ENCODE measurements at places on chromosomes 6 and 20.

GRCh38 chr6:2793534-2794151 lies 28.4 kb downstream of the WRNIP1 start:
- DNase-seq, result no peak

- no peak for DNase-seq
Observed at GRCh38 chr20:3168079-3168828, 5.1 kb downstream of the LZTS3 start.

GRCh38 chr6:139446138-139446715 lies 71.8 kb upstream of the CITED2 start:
- no peak for DNase-seq

- no peak for DNase-seq
Observed at GRCh38 chr6:156464100-156464878, 312.9 kb upstream of the ARID1B start.

- DNase-seq, result no peak
Observed at GRCh38 chr6:7912024-7912423, 1.4 kb upstream of the TXNDC5 start.
